Stimulated activated CD4-positive, alpha-beta T cell treated with anti-CD3 and anti-CD28 coated beads, Interleukin-1b, Interleukin-23, amount 100 ng/mL, for 1 hour (primary cell): ENCODE measurements at places on chromosomes 12 and 14.

DNA sequence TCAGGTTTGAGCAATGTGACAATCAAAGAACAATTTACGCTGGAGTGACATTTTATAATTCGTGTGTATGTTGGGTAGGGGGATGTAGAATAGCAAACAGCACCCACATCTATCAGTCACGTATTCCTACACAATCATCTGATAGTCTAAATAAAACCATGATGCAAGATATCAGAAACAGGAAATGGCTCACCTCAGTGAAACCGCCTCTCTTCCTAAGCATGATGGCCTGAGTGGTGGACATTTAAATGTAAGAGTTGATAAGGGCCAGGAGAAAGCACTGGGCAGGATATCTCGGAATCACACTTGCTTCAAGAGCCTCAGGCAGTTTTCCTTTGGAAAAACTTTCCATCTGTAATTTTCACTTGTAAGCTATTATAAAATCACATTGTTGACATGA, 128.2 kb downstream of the GRIP1 start:
- DNase-seq, result no peak

GRCh38 chr12:58066296-58066695, 124.9 kb downstream of the ATP23 start:
- no peak for DNase-seq

- DNase-seq, result no peak
Observed at GRCh38 chr14:59428581-59429012, 36.6 kb downstream of the GPR135 start.

GRCh38 chr14:42185718-42186117, 579.0 kb downstream of the LRFN5 start:
- no peak for DNase-seq

DNA sequence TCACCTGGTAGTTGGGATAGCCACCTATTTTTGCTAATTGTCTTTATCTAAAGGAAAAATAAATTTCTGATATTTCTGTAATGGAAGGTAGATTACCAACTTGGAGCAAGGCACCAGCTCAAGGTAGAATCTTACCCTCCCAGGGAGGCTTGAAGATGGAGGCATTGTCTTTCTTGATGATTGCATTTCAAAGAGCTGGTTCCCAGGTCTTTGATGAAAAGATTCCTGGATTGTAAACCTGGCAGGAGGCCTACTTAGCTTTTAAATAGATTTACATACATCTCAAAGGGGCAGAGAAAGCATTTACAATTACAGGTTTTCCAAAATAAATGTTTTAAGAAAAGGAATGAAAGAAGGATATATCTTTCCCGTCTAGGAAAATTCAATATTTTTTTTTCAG, 729.2 kb downstream of the LRFN5 start:
- no peak for DNase-seq

- no peak for DNase-seq
Observed at GRCh38 chr12:57272337-57273151, 21.6 kb upstream of the STAC3 start.

DNA sequence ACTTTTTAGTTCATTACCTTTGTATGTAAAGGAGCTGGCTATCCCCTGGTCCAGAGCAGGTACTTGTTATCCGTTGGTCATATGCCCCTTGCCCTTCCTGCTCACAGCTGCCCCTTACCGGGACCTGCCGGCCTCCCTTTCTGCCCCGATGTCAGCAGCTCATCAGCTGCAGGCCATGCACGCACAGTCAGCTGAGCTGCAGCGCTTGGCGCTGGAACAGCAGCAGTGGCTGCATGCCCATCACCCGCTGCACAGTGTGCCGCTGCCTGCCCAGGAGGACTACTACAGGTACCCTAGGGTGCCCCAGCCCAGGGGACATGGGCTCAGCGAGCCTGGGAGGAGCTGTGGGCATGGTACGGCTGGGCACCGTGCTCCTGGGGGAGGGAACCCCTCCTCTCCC, 2.3 kb upstream of the RNU7-1 start:
- no peak for DNase-seq

DNA sequence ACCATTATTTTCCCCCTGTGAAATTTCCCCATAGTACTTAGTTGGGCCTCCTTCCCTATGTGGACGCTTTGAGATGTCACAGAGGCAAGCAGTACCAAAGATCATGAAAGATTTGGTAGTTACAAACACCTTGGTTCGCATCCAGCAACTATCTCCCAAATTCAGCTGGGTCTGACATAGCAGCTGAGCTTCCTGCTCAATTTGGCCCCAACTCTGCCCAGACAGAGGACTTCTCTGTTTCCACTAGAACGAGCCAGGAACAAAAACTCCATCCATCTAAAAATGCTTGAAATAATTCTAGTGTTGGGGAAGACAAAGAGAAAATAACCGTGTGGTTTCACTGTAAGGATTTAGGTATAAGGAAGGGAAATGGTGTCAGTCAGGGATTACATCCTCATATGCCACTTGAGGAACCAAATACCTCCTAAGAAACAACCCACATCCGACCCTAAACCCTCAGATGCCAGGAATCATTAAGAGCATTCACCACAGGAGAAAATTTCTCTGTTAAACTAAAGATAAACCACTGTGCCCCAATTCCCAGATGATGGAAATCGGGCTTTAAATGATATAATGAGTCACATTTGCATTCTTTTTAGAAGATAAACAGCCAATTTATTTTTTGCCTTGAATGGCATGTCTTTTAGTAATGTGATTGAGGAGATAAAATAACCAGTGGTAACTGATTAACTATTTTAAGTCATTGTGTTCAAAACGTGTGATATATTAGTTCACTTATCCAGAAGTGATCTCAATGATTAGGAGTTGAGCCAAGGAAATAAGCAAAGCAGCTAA, 103.7 kb upstream of the IFNG-AS1 start:
- DNase-seq, result no peak

GRCh38 chr12:47943623-47944340, 19.6 kb upstream of the TMEM106C start:
- DNase-seq, result no peak

GRCh38 chr12:124581307-124582107, 14.1 kb upstream of the NCOR2 start:
- DNase-seq, result no peak

- DNase-seq, result peak; percentile 22
Observed at GRCh38 chr12:44875954-44876543, at the start of gene NELL2. NELL2 (minus strand) TSS chr12:44876315; CDS start chr12:44875869, 446 bp downstream.

GRCh38 chr12:117881517-117881916, 87.3 kb downstream of the KSR2 start:
- no peak for DNase-seq

GRCh38 chr14:103543140-103543539, 14.1 kb downstream of the TRMT61A start:
- no peak for DNase-seq

- DNase-seq, result no peak
Observed at GRCh38 chr14:31596342-31597095, 35.3 kb downstream of the NUBPL start.

DNA sequence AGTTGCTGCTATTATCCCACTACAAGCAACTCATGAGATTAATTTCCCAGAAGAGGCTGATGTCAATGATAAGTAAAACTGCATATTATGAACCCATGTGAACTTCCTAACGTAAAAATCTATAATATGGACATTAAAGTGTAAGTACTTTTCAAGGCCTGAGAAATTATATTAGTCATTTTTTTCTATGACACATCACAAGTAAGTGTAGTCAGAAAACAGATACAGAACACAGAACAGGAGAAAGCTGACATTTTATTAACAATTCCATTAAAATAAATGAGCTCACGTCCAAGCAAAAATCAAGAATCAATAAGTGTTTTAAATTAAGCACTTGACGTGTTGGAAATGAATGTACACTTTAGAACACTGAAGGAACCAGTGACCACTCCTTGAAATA, 155.0 kb downstream of the MDGA2 start:
- DNase-seq, result no peak

DNA sequence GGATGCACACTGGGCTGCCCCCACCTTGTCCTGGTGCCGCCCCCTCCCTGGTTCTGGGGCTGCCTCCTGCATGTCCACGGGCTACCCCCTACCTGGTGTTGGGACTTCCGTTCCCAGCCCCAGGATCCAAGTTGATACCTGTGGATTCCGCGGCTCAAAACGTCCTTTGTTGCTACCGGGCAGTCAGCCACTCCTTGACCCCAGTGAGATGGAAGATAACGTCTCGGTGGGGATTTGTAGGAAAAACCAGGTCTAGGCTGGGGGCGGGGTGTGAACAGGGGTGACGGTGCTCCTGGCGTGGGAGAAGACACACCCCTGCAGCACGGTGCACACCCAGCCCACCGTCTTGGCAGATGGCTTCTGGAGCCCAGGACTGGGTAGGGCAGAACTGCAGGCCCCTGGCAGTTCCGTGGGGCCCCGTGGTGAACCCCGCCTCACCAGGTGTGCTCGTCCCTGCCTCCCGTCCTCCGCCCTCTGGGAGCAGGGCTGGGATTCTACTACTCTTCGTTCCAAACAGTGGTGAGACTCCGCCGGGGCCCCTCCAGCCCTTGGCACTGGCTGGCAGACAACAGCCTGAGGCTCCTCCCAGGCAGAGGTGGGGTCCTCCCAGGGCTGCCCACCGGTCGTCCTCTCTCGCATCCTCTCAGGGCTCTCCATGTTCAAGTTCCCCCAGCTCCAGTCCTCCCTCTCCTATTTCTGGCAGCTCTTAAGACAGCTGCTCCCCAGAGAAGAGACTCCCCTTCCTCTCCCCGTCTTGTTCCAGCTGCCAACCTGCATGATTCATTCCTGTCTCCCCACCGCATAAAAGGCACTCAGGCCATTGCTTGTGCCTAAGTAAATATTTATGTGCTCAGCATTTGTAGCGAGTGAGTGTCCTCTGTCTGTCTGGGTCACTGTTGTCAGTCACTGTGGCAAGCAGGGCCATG, 75.5 kb downstream of the FBXL14 start:
- DNase-seq, result no peak

- DNase-seq, result no peak
Observed at GRCh38 chr12:114684098-114684869, at the start of gene TBX3. TBX3 (minus strand) TSS chr12:114684175; CDS start chr12:114683200, 975 bp downstream.

DNA sequence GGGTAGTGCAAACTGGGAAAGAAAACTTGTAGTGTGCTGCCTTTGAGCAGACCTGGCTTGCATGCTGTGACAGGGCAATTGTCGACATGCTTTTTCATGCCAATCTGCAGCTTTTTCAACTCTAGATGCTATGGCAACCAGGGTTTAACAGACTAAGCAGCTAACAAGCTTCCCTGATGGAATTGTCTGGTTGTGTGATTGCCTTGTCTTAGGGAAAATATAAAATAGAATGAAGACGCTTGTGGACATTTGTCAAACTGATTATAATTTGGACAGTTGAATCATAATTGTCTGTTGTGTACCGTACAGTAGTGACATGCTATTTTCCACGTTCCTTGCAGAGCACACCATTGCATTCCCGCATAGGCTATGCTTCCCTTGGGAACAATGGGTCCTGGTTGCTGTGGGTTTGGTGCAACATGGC, 113.0 kb downstream of the FOXG1 start:
- no peak for DNase-seq

- DNase-seq, result no peak
Observed at GRCh38 chr12:43318021-43318420, 234.0 kb downstream of the ADAMTS20 start.
